ENCODE measurements at places on chromosomes 2 and 18.

GRCh38 chr2:55054106-55054875, 4.0 kb upstream of the RTN4 start:
- peak; percentile 39 for DNase-seq

- DNase-seq, result no peak
These were observed 41.5 kb downstream of the SLC38A11 start for GRCh38 chr2:164913640-164914350.

DNA sequence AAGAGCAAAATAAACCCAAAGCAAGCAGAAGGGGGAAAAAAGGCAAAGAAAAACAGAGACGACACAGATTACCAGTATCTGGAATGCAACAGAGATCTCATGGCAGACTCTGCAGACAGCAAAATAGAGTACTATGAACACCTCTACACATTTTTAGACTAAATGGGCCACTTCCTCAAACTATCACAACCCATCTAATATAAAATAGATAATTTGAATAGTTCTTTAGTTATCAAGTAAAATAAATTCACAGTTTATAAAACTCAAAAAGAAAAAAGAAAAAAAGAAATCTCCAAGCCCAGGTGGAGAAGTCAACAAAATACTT, 16.6 kb downstream of the SESTD1 start:
- no peak for DNase-seq

GRCh38 chr2:108199726-108200125, 40.0 kb upstream of the SULT1C3 start:
- no peak for DNase-seq

DNA sequence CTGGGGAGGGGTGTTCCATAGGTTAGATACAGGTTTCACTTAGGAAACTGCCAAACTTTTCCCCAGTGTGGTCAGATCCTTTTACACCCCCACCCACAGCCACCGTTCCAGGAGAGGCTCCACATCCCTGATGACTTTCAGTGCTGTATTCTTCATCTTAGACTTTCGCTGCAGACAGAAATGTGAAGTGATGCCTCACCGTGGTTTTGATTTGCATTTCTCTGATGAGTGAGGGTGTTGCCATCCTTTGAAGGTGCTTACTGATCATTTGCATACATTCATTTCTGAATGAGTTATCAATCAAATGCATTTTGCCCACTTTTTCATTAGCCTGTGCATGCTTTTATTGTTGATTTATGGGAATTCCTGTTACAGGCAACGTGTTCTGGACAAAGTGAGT, 14.9 kb downstream of the COPS9 start:
- DNase-seq, result no peak

DNA sequence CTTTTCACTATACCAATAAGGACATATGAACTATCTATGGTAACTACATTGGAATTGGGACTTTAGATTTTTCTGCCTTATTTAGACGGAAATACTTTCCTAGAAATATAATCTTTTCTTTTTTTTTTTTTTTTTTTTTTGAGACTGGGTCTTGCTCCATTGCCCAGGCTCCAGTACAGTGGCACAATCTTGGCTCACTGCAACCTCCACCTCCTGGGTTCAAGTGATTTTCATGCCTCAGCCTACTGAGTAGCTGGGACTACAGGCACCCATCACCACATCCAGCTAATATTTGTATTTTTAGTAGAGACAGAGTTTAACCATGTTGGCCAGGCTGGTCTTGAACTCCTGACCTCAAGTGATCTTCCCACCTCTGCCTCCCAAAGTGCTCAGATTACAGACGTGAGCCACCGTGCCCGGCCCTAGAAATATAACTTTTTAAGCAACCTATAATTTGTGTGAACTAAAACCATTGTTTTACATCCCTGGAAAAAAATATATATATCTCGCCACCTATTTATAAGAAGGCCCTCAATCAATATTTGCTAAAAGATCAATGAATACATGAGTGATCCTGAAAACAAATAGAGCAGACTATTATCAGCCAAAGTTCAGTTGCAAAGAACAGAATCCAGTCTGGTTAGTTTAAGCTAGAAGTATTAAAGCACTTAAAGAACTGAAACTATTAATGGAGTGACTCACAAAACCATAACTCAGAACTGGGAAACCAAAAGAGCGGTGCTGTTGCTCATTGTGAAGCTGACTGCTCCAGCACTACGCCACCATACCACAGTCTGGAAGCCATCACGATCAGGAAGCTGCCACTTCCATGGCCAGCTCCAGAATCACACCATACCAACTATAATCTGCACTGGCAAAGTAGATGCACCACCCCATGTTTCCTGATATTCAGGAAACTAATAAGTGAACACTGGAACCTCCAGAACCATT, 8.4 kb upstream of the HNRNPLL start:
- peak; percentile 57 for DNase-seq

DNA sequence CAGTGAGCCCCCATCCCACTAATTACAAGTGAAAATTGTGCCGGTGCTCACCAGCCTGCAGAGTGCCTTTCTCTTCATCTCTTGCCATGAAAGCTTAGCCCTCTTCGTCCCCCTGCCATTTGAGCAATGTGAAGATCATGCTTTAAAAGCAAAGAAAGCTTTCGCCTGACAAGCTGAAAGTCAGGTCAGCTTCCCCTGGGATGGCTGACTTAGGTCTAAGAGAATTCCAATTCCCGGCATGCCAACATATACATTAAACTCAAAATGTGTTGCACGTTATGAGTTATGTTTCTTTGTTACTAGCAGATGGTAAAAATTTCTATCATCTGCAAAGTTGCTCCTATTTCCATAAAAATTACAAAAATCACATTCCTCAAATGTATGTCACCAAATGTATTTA, 129.8 kb downstream of the AFF3 start:
- no peak for DNase-seq

- no peak for DNase-seq
These were observed 352.0 kb downstream of the IRS1 start for GRCh38 chr2:226447338-226448300.

DNA sequence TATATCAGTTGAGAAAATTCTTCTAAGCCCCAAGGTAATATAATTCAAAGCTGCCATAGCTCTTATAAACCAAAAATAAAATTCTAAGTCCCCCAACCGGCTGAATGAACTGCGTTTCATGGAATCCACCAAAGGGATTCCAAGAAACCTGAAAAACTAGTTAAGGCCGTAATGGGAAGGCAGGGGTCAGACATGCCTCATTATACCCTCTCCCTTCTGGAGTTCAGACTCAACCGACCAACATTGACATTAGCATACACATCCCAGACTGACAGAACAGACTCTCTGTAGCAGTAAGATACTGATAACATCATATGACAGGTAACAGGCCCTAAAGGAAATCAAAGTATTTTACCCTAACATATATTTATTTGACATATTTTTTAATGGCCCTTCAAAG, 31.4 kb upstream of the PHLPP1 start:
- DNase-seq, result no peak

GRCh38 chr18:48649231-48649630, 110.4 kb downstream of the CTIF start:
- DNase-seq, result no peak

- DNase-seq, result no peak
These were observed 35.6 kb downstream of the PXDN start for GRCh38 chr2:1708476-1709334.

DNA sequence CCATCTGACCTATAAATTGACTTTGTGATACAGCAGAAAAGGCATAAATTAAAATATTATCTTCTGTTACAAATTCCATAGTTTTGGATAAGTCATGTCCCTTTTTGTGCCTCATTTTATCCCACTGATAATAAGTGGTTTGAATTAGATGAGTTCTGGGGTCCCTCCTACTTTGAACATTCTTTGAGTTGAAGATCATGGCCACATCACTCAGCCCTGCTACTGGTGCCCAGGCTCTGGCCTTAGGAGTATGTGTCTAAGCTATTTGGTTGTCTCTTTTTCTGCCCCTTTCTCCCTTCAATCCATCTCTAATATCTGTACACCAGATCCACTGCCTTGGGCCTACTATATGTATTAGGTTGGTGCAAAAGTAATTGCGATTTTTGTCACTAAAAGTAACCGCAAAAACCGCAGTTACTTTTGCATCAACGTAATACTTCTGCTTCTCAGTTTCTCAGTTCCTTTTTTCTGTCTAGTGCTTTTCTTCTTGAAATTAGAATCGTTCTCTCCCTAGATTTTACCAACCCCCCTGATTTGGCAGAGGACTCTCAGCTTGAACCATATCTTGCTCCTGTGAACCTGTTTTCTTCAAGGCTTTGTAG, 362.5 kb upstream of the TNP1 start:
- DNase-seq, result peak; percentile 41

DNA sequence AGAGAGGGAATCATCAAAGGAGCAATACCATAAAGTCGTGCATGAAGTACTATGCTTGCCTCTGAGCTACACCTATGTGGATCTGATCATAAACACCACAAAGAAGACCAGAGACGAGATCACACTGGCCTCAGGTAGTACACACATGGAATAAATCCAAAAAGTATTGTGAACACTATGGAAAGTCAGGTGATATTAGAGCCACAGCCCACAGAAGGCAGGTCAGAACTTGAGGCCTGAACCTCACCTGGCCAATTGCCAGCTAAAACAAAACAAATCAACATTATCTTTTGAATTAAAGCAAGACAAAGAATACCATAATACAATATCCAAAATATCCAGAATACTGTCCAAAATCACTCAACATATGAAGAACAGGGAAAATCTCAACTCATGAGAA, 371.1 kb downstream of the NCKAP5 start:
- DNase-seq, result no peak

GRCh38 chr2:170181602-170182001, 3.7 kb downstream of the MYO3B start:
- no peak for DNase-seq

GRCh38 chr18:79402977-79403722, 7.4 kb downstream of the NFATC1 start:
- DNase-seq, result no peak

GRCh38 chr18:11147371-11147951, 1.9 kb downstream of the PIEZO2 start:
- DNase-seq, result no peak

GRCh38 chr2:102251042-102251848, 60.1 kb upstream of the IL1RL1 start:
- peak; percentile 79 for DNase-seq

DNA sequence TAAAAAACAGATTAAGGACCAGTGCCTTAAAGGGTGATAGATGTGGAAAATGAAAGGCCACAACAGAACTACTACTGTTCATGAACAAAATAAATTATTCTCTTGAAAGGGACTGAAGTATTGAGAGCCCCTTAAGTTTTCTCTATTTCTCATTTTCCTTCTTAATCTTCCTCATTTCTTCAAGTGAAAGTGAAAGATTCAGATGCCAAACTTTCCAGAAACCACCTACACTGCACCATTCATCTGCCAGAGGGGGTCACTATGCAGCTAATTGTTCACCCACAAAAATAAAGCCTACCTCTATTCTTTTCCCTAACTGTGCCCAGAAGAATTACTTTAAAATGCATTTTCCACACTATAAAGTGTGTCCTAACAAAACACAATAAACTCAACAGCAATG, 140.1 kb downstream of the NR4A2 start:
- no peak for DNase-seq

- peak; percentile 64 for DNase-seq
These were observed 352.0 kb downstream of the TNS1 start for GRCh38 chr2:217650716-217651360.

GRCh38 chr2:18428516-18428915, 131.9 kb downstream of the RDH14 start:
- no peak for DNase-seq

GRCh38 chr2:37630776-37631175, 40.7 kb downstream of the CDC42EP3 start:
- no peak for DNase-seq

DNA sequence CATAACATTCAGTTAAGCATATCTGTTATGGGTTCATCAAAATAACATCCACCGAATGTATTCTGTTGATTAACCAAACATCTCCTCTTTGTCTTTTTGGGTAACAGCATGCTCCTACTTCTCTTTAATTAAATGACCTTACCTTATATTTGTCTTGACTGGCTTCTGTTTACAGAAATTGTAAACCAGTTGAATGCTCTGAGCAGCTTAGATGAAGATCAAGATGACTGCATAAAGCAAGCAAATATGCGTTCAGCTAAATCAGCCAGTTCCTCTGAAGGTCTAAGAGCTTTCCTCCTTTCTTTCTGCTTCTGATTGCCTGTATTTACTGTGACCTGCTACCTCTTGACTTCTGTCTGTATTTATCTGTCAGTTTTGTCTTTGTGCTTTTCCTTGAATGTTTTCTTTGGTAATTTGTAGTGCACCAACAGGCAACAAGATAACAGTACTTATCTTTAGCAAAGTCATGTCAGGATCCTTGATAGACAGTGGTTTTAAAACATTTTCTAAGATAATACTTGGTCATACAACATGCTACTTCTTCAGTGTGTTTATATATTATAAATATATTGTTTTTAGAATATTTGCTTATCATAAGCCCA, 152.8 kb downstream of the EHBP1 start:
- no peak for DNase-seq

DNA sequence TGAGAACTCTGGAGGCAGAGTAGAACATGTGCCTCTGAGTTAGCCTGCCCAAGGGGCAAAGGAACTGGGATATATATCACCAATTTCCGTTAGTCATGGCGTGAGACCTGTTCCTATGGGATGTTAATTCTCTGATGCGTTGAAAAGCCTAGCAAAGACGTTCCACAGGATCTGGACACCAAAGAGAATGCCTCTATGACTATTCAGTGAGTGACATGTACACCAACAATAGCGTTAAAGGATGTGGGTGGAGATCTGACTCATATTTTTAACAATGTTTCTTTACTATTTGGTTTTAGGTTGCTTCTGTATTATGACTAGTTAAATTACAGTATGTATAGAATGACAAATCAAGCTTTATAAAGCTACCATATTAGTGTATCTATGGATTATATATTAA, 320.9 kb upstream of the MC4R start:
- DNase-seq, result no peak
